ENCODE measurements at places on chromosomes 3 and 15.

DNA sequence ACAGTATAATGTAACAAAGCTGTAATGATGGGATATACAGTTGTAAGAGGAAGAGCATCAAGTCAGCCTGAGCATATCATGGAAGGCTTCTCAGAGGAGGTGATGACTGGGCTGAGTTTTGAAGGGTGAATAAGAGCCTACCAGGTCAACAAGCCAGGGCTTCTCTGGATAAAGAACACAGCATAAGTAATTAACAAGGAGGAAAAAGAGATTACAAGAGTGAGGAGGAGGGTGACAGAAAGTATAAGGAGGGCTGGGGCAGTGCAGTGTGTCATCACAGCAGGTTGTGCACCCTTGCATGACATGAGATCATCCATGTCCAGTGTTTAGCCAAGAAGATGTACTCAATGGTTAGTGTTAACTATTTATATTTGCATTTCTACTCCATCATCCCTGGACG lies 16.9 kb upstream of the SPATA12 start:
- DNase-seq: no peak

- peak; percentile 66 for DNase-seq
Observed at GRCh38 chr15:70376929-70377691, 279.4 kb upstream of the TLE3 start.

GRCh38 chr3:72134989-72135451 lies 350.1 kb upstream of the PROK2 start:
- DNase-seq: no peak

- DNase-seq: no peak
Observed at GRCh38 chr3:196775938-196776337, 36.3 kb downstream of the PAK2 start.

GRCh38 chr15:31328428-31328968 lies 1.9 kb downstream of the KLF13 start:
- no peak for DNase-seq

DNA sequence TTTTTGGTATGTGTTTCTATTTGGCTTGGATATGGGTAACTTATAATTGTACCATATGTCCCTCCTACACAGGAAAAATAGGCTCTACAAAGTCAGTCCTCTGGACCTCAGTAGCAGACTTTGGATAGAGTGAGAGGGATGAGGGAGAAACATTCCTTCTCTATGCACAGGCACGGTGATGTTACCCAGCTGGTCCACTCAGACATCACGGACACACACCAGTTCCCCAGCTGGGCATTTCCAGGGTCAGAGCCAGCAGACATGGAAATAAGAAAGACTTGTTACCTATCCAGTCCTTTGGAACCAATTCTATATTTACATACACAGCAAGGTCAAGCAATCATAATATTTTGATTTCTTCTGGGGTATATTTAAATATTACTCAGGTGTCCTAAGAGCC lies 433.1 kb upstream of the KCNMB2 start:
- DNase-seq: no peak

- no peak for DNase-seq
Observed at GRCh38 chr3:66376568-66376967, 124.3 kb downstream of the LRIG1 start.

DNA sequence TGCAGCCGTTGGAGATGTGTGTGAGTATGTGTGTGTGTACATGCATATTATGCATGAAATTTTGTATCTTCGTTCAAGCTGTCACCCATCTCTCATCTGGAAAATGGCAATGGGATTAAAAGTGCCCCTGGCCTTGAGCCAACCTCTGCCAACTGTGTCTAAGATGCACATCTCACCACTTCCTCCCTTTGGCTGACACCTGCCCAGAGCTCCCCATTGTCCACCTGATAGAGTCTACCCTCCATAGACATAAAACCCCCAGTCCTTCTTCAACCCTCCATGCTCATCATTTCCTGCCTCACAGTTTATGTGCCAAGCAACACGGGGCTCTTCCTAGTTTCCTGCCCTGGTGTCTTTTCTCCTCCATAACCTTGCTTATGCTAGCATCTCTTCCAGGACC lies 187.5 kb upstream of the HES1 start:
- DNase-seq: no peak

DNA sequence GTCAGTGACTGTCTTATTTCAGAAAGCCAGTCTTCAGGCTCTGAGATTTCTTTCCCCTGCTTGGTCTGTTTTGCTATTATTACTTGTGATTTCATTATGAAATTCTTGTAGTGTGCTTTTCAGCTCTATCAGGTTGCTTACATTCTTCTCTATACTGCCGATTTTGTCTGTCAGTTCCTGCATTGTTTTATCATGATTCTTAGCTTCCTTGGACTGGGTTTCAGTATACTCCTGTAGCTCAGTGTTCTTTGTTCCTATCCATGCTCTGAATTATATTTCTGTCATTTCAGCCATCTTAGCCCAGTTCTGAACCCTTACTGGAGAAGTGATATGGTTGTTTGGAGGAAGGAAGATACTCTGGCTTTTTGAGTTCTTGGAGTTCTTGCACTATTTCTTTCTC lies 40.5 kb downstream of the CEP63 start:
- DNase-seq: no peak
